ENCODE measurements at places on chromosomes 5 and 9.

- no peak for DNase-seq
Measured at GRCh38 chr5:95975703-95976102, 14.1 kb upstream of the ELL2 start.

GRCh38 chr9:94870793-94871558, 144.5 kb downstream of the AOPEP start:
- peak; percentile 60 for DNase-seq

DNA sequence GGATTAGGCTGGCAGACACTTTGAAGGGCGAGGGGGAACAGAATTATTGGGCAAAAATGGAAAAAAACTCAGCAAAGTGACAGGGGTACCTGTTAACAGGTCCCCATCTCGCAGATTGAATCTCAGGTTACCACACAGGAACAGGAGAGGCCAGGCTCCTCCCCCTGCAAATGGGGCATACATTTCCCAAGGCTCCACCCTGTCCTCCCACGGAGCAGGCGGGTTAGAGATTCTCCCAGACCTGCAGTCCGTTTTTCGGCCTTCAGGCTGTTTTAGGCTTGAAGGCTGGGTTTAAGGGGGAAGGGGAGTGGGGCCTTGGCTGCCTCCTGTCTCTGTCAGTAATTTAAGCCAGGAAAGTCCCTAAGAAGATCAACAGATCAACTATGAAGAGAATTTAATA, 42.7 kb downstream of the LRRC70 start:
- DNase-seq: peak; percentile 93

GRCh38 chr5:55226027-55226933, 835 bp downstream of the MCIDAS start:
- peak; percentile 88 for DNase-seq

DNA sequence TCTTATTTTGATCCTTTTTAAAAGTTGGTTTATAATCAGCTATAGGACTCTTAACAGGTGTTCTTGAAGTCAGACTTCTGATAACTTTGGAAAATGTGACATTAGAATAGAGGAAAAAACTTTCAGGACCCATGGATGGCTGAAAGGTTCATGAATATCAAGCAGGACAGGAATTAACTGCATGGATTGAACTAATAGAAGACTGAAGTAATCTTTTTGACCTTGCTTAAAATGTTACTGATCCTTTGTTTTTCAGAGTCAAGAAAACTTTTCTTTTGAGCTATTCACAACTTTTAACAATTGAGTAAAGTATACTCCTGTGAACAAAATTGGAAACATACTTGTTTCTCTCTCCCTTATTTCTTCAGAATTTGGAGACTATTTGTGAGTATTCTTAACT, 79.2 kb downstream of the PLK2 start:
- no peak for DNase-seq
